ENCODE measurements at places on chromosomes 6 and 20.
A peak's percentile ranks its signal among the peaks of the same experiment; 100 is the strongest.

DNA sequence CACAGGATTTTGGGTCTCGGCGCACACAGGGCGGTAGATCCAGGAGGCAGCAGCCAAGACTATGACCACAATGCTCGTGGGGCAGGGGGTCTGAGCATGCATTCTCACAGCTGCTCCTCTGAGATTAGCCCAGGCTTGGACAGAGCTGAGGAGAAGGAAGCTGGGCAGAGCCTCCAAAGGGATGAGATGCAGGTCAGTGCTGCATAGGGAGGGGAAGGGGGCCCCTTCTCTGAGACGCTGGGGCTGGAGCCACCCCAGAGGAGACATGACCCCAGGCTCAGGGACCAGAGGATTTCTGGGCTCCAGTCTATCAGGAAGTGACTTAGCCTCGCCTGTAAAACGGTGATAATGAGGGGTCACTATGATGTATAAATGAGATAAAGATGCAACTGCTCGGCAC, 93.9 kb downstream of the BFSP1 start:
- no peak for DNase-seq

GRCh38 chr6:128414943-128415342, 105.5 kb downstream of the PTPRK start:
- no peak for DNase-seq

- no peak for DNase-seq
These were observed 18.9 kb downstream of the PTPRT start for GRCh38 chr20:43170771-43171170.

DNA sequence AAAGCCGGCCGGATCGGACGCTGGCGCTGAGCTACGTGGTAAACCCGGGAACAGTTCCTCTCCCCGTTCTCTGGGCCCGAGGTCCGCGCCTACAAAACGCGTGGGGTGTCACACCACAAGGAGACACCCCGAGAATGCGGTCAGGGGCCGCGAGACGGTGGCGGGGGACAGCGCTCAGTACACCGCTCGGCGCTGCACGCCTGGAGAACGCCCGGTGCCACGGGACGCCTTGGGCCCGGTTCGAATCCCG, 670 bp downstream of the NCOA5 start:
- no peak for DNase-seq

GRCh38 chr20:35049776-35050352, 42.7 kb downstream of the TRPC4AP start:
- DNase-seq, result no peak

GRCh38 chr6:44278774-44279697, 8.8 kb downstream of the TMEM151B start:
- no peak for DNase-seq

DNA sequence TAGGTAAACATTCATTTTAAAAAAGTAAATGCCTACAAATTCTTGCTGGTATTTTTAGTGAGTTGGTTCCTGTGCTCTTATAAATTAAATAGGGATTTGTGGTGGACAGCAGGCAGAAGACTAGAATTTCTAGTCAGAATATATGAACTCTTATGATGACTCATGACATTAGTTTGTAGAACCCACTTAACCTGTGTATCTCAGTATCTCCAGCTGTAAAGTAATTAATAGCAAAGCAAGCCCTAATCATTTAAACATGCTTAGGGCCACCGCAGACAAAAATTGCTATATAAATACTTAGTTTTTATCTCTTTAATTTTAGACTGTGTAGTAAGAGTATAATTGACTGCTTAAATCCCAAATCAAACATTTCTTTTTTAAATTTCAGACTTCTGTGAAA, 2.4 kb downstream of the FAM135A start:
- DNase-seq, result no peak

GRCh38 chr6:42938987-42939809, 9.9 kb downstream of the CNPY3 start:
- no peak for DNase-seq

GRCh38 chr6:82006027-82006738, 241.4 kb downstream of the IBTK start:
- peak; percentile 46 for DNase-seq

GRCh38 chr20:33279261-33279910, 3.6 kb upstream of the BPIFB1 start:
- DNase-seq, result no peak

DNA sequence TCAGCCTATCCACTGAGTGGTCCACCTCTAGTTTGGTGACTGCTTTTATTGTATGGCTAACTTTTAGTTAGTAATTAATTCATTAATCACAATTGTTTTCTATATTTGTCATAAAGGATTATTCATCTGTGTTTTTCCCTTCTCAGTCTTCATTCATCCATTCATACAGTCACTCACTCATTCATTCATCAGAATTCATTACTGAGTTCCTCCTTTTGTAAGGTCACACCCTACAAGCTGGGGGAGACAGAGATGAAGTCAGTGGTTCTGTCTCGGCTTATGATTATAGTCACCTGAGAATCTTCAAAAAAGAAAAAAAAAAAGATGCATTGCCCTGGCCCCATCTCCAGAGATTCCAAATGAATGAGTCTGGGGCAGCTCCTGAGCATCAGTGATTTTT, 257.1 kb downstream of the ADGB start:
- no peak for DNase-seq

DNA sequence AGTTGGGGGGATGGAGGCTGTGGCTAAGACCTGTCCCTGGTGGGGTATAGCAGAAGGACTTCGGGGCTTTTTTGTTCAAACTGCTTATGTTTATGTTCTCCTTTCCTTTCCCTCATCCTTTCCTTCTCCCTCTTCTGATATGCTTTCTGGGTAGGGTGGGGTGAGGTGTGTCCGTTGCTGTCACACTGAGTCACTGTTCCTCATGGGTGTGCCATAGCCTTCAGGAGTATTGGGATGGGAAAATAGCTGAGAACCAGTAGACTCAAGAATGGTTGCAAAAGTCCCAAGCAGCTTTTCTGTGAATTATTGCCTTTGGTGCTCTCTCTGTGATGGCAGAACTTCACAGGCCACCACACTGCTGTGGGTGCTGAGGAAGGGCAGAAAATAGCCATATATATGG, 39.6 kb downstream of the TPD52L1 start:
- DNase-seq, result no peak

- DNase-seq, result no peak
These were observed 29.7 kb upstream of the RANBP9 start for GRCh38 chr6:13741365-13741764.

DNA sequence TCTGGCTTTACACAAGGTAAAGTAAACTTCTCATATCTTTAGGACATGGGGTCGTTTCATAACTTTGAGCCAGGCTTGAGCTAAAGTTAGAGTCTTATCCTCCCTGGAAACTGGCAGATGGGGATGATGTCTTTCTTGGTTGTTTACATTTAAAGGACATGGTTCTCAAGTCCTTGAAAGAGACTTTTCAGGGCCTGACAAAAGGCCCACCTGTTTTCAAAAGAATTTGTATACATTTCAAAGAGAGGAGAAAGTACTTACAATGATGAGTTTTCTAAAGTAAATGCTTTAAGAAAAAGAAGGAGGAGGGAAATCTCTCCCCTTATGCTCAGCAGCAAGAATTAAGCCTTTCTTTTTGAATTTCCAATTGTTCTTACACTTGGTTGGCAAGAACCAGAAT, 45.7 kb upstream of the TINAG start:
- no peak for DNase-seq

DNA sequence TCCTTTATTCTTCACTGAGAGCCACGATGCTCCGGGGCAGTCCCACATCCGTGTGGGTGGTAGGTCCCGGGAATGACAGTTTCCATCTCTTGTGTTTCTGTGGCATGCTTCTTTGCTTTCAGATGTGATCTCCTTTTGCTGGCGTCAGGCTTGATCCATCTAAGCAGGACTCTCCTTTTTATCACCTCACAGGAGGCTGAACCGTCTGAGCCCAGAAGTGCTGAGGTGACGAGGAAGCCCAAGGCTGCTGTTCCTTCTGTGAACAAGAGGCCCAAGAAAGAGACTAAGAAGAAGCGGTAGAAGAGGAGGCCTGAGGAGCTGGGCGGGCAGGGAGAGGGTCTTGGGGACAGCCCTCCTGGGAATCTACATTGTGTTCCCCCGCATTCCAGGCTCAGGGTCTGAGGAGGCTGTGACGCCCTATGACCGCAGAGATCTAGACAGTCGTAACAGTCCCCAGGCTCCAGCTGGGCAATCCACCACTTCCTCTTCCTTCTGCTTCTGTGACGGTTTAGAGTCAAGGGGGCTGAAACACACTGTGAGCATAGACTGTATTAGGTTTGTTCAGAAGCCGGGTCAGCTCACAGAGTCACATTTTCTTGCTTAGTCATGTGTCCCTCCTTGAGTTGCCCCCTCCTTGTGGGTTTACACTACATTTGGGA, 26.8 kb downstream of the MANBAL start:
- no peak for DNase-seq

GRCh38 chr20:36261389-36262105, 25.3 kb downstream of the AAR2 start:
- no peak for DNase-seq

DNA sequence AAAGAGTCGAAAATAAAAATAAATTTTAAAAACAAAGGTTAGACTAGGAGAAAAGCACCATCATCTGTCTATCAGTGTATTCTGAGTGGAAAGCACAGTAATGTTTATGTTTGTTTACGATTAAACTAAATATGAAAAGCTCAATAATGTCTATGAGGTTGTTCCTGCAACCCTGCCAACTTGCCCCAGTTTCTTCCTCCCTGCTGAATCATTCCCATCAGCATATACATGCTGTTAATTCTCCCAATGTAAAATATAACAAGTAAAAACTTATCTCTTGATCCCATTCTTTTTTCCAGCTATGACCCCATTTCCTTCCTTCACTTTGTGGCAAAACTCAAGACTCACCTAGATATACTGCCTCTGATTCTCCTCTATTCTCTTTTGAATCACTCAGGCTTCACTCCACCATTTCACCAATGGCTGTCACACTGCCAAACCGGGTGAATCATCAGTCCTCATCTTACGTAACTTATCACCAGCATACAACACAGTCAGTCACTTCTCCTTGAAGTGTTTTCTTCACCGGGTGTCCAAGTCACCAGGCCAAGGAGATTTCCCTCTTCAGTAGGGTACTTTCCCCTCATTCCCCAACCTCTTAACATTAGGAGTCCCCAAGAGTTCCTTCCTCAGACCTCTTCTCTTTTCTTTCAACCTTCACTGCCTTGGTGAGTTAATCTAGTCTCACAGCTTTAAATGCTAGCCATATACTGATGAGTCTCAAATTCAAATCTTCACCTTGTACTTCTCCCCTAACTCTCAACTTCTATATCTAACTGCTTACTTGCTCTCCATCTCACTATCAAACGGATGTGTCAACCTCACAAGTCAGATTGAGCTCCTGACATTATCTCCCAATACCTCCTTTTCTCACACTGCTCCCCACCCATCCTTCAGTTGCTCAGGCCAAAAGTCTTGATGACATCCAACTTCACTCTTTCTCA, 6.2 kb downstream of the TMEM242 start:
- DNase-seq, result no peak

DNA sequence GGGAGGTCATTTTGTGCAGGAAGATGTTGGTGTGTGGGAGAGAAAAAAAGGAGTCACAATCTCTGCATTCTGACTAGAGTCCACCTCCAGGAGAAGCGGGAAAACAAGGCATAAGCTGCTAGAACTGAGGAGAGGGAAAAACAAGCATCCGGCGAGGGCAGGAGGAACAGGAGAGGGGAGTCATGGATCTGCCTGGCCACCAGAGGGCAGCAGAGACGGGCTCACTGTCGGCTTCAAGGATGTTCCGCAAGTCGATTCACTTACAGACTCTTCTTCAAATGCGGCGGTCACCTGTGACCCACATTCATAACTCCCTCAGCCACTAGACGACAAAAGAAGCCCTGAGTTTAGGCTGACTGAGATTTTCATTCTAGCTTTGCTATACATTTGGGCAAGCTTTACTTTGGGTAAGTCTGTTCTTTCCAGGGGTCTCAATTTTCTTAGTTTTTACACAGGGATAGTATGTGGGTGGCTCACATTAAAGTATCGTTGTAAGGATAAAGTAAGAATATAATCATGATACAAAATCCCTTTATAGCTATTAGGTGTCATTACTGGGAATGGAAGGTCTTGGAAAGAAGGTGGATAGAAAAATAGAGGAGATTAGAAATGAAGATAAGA, 6.6 kb upstream of the BTNL2 start:
- peak; percentile 91 for DNase-seq

GRCh38 chr6:159440911-159441703, 251.9 kb downstream of the SOD2 start:
- no peak for DNase-seq

GRCh38 chr6:164967102-164967501, 342.3 kb downstream of the C6orf118 start:
- DNase-seq, result no peak

DNA sequence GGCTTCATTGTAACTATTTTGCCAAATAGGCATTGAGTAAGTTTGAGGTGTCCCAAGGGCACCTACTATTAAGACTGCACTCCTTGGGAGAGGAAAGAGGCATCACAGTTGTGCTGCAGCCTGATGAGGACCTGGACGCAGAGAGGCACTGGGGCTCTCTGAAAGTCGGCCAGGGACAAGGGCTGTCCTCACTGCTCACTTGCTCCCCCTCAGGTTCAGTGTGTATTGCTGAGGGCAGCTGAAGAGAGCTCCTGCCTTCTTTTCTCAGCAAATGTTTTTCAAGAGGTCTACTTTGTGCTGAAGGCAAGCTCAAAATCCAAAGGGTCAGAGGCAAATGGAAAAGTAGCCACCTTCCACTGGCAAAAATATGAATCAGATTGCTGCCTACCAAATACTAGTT, 331.8 kb downstream of the RIMS1 start:
- peak; percentile 61 for DNase-seq

GRCh38 chr20:1968964-1969363, 24.9 kb downstream of the PDYN start:
- DNase-seq, result no peak

DNA sequence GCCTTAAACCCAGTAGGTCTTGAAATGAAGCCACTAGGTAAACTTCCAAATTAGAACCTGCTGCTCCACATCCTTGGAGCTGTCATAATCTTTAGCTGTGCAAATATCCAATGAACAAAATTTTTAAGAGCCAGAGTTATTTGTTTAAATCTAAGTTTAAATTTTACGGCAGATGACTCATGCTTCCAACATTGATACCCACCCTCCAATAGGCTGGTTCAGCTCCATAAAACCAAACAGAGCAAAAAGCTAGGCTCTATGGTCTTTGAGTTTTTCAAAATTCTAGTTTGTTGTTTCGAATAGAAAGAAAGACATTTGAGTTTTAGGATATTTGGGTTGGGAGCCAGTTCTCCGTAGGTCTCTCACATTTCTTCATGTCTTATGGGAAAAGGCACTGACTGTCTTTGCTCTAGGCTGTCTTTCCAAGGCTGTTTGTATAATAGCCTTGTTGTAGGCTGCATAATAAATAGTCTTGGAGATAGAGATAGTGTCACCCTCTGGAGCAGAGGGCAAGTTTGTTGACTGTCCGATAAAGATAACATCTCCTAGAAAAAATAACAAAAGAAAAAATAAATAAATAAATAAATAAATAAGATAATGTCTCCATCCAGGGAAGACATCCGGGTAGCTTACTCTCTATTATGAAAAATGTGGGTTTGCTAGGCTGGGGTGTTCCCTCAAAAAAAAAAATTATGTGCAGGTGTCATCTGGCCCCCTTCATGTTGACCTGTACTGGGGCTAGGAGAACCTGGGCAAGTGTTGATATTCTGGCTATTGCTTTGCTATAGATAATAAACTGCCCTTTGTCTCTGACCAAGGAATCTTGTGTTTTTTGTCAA, 36.5 kb downstream of the SLC2A12 start:
- DNase-seq, result no peak
